Activated CD8-positive, alpha-beta memory T cell treated with anti-CD3 and anti-CD28 coated beads, Interleukin-2, amount 10 ng/mL, durations not matched to agents 7 days and 5 days (primary cell): ENCODE measurements at places on chromosomes 2 and 18. TPM values are rescaled to one million over a fixed set of nuclear protein-coding genes. Genes with fewer than 3 reads are reported as not detected.
A peak's percentile ranks its signal among the peaks of the same experiment; 100 is the strongest.

CYBRD1 gene
- total RNA-seq = 4.6 TPM

TMEM37 gene
- total RNA-seq = not detected

FBXO36 gene
- total RNA-seq = 1.4 TPM

SIGLEC15 gene
- total RNA-seq = not detected

PROKR1 gene
- total RNA-seq = not detected

POTEJ gene
- total RNA-seq = not detected

KHK gene
- total RNA-seq = 8.8 TPM

CKAP2L gene
- total RNA-seq = 62.2 TPM

LIPG gene
- total RNA-seq = not detected

CCDC102B gene
- total RNA-seq = 1.4 TPM

DNA sequence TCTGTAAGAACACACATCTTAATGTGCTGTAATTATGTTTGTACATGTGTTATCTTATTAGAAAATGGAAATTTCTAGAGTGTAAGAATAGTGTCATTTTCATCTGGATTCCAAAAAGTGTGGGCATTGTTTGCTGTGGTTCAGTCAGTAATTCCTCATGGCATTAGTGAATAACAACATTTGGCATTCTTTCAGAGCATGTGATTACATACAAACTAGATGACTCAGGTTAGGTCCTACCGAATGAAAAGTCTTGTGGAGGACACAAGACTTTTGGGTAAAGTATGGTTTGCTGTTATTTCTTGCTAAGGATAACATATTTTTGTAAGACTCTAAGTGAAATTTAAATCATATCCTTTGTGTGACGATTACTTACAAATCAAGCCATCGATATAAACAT, 593.1 kb upstream of the NRXN1 start:
- no peak overlapping the region for H3K4me3 ChIP-seq
- H3K36me3 ChIP-seq = no peaks in the 10 kb centered on the region
- no peaks in the 10 kb centered on the region for H3K27me3 ChIP-seq
- H3K27ac ChIP-seq = no peak overlapping the region

GRCh38 chr18:78611869-78612268, 367.7 kb upstream of the SALL3 start:
- no peaks in the 10 kb centered on the region for H3K4me1 ChIP-seq
- DNase-seq = no peak
- no peak overlapping the region for H3K4me3 ChIP-seq

- no peak for DNase-seq
- no peaks in the 10 kb centered on the region for H3K36me3 ChIP-seq
- H3K4me1 ChIP-seq = peaks cover 2% of the 10 kb centered on the region
- H3K27me3 ChIP-seq = peaks cover 17% of the 10 kb centered on the region
Measured at GRCh38 chr2:85278361-85278760, 49.4 kb downstream of the TGOLN2 start.

GRCh38 chr18:31609886-31610285, 18.2 kb downstream of the TTR start:
- no peak for DNase-seq
- peaks cover 4% of the 10 kb centered on the region for H3K27me3 ChIP-seq
- H3K4me1 ChIP-seq = no peaks in the 10 kb centered on the region
- no peak overlapping the region for H3K27ac ChIP-seq
- H3K4me3 ChIP-seq = no peak overlapping the region
- no peaks in the 10 kb centered on the region for H3K36me3 ChIP-seq

GRCh38 chr18:55250768-55251173, 291.5 kb upstream of the CCDC68 start:
- H3K4me3 ChIP-seq = peak overlapping the region; percentile 28
- H3K27ac ChIP-seq = peak overlapping the region; percentile 69
- H3K4me1 ChIP-seq = peaks cover 39% of the 10 kb centered on the region
- no peaks in the 10 kb centered on the region for H3K27me3 ChIP-seq
- no peak for DNase-seq

GRCh38 chr2:6828299-6828584, 37.5 kb downstream of the CMPK2 start:
- peaks cover 2% of the 10 kb centered on the region for H3K27me3 ChIP-seq
- peaks cover 19% of the 10 kb centered on the region for H3K4me1 ChIP-seq
- DNase-seq = no peak
- H3K4me3 ChIP-seq = no peak overlapping the region

- no peaks in the 10 kb centered on the region for H3K4me1 ChIP-seq
- DNase-seq = no peak
- no peak overlapping the region for H3K27ac ChIP-seq
- peaks cover 18% of the 10 kb centered on the region for H3K27me3 ChIP-seq
- H3K36me3 ChIP-seq = no peaks in the 10 kb centered on the region
- H3K4me3 ChIP-seq = no peak overlapping the region
Measured at GRCh38 chr2:205849136-205849535, 166.8 kb downstream of the NRP2 start.

- H3K36me3 ChIP-seq = no peaks in the 10 kb centered on the region
- no peak overlapping the region for H3K27ac ChIP-seq
- no peaks in the 10 kb centered on the region for H3K27me3 ChIP-seq
- no peak overlapping the region for H3K4me3 ChIP-seq
Measured at GRCh38 chr2:226981791-226982326, 146.0 kb downstream of the RHBDD1 start.

DNA sequence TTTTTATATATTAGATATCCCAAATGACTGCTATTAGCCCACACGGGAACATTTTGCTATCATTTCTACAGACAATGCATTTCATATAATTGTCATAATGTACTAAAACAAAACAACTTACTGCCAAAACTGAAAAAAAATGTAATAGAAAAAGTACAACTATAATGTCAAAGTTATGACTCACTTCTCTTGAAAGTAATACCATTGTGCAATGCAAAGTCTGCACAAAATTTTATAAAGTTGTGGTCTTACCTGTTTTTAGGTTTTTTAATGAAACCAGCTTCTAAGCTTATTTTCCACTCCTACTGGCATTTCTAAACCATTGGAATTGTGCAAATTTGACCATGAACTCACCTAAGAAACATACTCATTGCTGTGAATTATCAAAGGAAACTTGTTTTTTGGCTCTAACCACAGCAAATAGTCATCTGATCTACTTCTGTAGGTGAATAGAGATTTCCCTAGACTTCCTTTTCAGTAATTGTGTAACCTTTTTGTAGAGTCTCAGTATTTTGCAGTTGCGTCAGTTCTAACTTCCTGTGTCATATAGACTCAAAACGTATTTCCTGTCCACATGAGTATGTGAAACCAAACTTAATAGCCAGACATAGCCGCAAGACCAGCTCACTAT, 31.9 kb upstream of the TFPI start:
- peaks cover 8% of the 10 kb centered on the region for H3K4me1 ChIP-seq
- DNase-seq = no peak
- no peaks in the 10 kb centered on the region for H3K27me3 ChIP-seq
- H3K36me3 ChIP-seq = no peaks in the 10 kb centered on the region
- peak overlapping the region; percentile 1 for H3K27ac ChIP-seq

- no peak for DNase-seq
- H3K27ac ChIP-seq = no peak overlapping the region
- H3K4me1 ChIP-seq = peaks cover 2% of the 10 kb centered on the region
- no peaks in the 10 kb centered on the region for H3K27me3 ChIP-seq
- no peak overlapping the region for H3K4me3 ChIP-seq
- H3K36me3 ChIP-seq = no peaks in the 10 kb centered on the region
Measured at GRCh38 chr2:204984518-204984917, 439.2 kb downstream of the PARD3B start.

GRCh38 chr2:224952936-224953657, 89.2 kb downstream of the DOCK10 start:
- H3K27me3 ChIP-seq = no peaks in the 10 kb centered on the region
- H3K36me3 ChIP-seq = peaks cover 26% of the 10 kb centered on the region
- peaks cover 89% of the 10 kb centered on the region for H3K4me1 ChIP-seq
- peak overlapping the region; percentile 49 for H3K4me3 ChIP-seq

GRCh38 chr18:36496022-36496421, 198.5 kb downstream of the FHOD3 start:
- no peak overlapping the region for H3K27ac ChIP-seq
- H3K4me3 ChIP-seq = no peak overlapping the region
- peaks cover 3% of the 10 kb centered on the region for H3K27me3 ChIP-seq
- no peaks in the 10 kb centered on the region for H3K4me1 ChIP-seq

DNA sequence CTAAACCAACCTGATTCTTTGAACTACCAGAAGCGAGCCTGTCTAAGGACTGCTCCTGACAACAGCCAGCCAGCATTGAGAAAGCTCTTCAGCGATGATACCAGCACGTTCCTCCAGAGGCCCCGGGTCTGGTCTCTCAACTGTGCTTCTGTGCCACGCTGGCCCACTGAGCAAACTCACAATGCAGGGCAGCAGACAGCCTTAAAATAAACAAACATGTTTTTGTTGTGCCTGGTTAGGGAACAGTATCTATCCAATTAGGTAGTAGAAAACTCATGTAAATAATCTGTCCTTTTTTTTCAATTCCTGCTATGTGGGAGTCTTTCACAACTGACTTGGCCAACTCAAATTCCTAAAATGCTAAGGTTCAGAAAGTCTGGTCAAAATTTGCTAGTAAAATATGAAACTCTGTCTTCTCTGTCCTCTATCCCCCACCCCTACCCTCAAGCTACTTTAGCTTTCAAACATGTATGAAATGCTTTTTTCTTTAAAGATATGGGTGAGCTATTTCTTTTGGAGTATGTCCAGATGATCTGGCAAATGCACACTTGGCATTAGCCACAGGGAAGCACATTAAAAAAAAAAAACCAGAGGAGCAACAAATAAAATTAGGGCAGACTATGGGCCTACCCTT, 21.4 kb upstream of the EML4 start:
- peaks cover 8% of the 10 kb centered on the region for H3K36me3 ChIP-seq
- H3K4me1 ChIP-seq = peaks cover 8% of the 10 kb centered on the region
- H3K27ac ChIP-seq = no peak overlapping the region
